Kidney (tissue), 22 donors: ENCODE measurements at places on chromosomes 2 and 18.

DNA sequence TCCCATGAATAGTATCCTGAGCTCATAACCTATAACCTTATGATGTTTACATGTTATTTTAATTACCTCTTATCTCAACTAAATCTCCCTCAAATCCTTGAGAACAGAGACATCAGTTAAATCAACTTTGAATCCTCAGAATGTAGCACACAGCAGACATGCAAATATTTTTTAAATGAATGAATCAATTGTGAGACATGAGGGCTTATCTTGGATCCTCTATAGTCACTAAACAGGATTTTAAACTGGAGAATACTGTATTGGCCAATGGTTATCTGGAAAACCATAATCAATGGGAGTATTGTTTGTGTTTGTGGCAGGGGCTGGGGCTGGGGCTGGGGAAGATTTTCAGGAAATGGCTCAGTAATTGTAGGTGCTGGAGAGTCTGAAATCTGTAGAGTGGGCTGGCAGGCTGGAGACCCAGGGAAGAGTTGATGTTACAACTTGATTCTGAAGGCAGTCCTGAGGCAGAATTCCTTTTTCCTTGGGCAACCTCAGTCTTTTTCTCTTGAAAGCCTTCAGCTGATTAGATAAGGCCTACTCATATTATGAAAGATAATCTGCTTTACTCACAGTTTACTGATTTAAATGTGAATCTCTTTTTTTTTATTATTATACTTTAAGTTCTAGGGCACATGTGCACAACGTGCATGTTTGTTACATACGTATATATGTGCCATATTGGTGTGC is 106.3 kb downstream of the NCOA1 start:
- no peak for DNase-seq

GRCh38 chr2:53901192-53901591 is 41.4 kb upstream of the GPR75 start:
- DNase-seq: no peak

DNA sequence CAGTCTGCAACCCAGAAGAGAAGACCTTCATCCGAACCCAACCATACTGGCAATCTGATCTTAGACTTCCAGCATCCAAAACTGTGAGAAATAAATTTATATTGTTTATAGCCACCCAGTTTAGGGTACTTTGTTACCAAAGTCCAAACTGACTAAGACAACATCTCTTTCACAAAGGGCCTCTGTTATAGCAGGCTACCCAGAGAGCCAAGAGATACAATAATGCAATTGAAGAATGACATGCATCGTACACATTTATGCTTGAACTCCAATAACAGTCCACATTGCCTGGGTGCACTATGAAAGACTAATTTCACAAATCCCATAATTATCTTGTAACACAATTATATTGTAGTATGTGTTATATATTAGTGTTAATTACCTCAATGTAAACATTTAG is 39.1 kb upstream of the ANKRD44 start:
- DNase-seq: no peak

GRCh38 chr2:171244970-171245782 is 84.5 kb upstream of the TLK1 start:
- DNase-seq: no peak

DNA sequence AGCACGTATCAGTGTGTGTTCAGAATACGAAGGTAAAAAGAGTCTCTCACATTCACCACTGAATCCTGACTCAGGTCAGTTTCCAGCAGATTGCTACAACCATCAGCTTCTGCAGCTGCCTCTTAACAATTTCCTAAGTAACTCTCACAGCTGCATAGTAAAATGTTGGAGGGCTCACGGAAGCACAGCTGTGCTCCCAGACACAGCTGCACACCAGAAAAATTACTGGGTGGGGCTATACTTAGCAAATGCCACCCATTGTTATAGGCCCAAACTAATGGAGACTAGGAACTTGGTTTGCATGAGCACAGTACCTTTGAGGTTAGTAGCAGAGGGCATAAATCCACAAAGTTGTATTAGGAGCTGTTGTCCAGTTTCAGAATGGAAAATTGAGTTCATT is 153.9 kb upstream of the ERBB4 start:
- no peak for DNase-seq
